Stimulated activated CD8-positive, alpha-beta memory T cell treated with anti-CD3 and anti-CD28 coated beads, Interleukin-2, amount 100 ng/mL, for 1 hour (primary cell): ENCODE measurements at places on chromosomes 2 and 18.

- no peak for DNase-seq
Observed at GRCh38 chr2:171056307-171056706, 104.4 kb downstream of the TLK1 start.

DNA sequence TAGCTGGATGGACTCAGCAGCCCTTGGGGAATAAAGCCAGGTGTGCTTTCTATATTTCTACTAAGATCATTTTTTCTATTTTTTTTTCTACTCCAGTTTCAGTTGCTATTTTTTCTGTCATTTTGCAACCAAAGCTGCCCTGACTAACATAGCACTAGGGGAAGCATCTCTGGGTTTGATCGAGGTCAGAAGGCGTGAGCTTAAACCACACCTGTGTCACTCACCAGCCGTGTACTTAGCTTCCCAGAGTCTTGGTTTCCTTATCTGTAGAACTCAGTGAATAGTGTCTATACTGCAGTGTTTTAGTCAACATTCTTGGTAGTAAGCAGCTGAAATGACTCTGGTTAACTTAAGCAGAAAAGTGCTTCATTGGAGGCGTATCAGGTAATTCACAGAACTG lies 489.6 kb upstream of the SPRED2 start:
- no peak for DNase-seq

GRCh38 chr2:208511016-208511415 lies 104.4 kb downstream of the PTH2R start:
- DNase-seq = no peak

DNA sequence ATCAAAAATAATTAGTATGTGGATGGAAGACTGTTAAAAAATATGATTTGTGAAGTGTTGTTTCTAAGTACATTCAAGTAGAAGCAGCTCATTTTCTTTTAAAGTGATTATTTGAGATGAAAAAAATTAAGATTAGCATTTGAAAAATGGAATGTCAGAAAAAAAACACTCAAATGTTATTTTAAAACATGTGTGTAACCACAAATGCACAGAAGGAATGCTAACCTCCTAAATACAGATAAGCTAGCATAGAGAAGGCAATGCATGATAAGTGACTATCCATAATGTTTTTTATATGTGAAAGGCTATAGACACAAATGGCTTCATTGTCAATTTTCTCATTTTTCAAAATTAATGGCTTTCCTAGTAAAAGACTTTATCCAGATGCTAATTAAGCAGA lies 198.9 kb downstream of the NYAP2 start:
- DNase-seq = no peak

GRCh38 chr2:165757906-165758675 lies 36.0 kb downstream of the GALNT3 start:
- no peak for DNase-seq

DNA sequence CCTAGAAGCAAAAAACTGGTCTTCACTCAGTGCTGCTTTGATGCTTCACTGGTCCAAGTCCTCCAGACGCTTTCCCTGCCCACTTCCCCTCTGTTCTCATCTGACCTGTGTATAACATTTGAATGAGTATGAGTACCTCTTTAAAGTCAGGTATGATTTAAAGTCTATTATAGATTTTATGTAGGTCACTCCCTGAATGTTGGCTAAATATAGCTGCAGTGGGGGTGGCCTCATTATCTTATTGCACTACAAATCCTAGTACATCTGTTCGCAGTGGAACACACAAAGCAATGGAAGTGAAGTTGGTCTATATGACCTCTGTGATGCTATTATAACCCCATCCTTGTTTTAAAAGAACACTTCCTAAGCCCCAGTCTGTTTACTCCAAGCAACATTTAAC lies 33.2 kb downstream of the ARHGEF33 start:
- no peak for DNase-seq

DNA sequence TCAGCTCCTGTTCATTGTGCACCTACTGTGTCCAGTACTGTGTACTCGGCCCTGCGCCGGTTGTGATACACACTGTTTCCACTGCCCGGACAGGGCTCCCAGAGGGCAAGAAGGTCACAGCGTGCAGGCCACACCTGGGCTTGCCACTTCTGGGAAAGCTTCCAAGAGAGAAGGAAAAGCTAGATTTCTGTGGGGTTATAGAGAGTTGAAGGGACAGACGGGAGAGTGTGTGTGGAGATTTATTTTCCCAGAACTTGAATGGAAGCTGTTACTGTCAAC lies 3.8 kb upstream of the CNDP1 start:
- DNase-seq = no peak

DNA sequence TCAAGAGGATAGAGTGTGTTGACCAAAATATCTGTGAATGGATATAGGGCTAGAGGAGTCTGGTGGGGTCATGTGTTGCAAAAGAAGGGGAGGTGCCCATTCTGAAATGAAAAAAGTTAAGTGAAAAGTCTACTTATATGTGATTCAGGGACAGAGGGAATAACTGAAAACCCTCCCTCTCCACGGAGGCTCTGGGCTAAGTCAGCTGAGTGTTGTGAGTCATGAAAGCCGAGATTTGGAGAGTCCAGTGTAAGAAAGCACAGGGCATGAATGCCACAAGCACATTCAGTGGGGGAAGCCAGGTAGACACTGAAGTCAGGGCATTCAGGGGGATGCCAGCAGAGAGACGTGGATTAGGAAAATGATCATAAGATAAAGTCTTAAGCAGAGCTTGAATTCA lies 871.9 kb downstream of the TSN start:
- no peak for DNase-seq

GRCh38 chr18:3595369-3596273 lies 145.6 kb downstream of the TGIF1 start:
- DNase-seq = no peak

DNA sequence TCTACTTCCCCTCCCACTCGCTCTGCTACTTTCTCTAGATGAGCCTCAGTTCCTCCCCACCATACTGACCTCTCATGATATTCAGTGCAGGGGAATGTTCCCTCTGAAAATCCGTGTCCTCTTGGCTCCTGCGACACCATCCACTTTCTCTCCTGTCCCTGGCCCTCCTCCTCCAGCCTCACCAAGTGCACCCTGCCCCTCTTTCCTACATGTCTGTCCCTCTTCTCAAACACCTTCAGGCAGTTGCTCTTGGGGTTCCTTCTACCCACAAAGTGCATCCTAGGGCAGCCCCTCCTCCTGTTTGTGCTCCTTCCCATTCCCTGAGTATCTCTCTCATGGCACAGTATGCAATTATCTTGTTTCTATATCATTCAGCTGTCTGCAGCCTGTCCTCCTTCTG lies 246.4 kb upstream of the RAB6C start:
- DNase-seq = no peak

- DNase-seq = no peak
Observed at GRCh38 chr2:17630089-17630488, 89.6 kb downstream of the VSNL1 start.

DNA sequence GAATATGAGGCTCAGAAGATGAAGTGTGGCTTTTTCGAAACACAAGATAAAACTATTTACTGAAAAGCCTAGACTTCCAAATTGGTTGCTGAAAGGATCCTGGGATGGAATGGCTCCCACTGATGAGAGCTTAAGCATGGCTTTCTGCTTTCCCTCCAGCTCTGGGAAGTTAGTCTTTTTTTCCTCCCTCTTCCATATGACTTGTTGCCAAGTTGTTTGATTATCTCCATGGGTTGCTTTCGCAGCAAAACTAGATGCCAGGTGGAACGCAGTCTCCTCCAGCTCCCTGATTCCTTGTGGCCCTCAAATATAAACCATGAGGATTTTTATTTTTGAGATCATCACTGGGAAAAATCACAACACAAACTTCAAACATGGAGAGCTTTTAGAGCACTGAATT lies 276.5 kb downstream of the LRRTM1 start:
- no peak for DNase-seq

GRCh38 chr2:84214455-84214854 lies 244.6 kb downstream of the SUCLG1 start:
- no peak for DNase-seq

DNA sequence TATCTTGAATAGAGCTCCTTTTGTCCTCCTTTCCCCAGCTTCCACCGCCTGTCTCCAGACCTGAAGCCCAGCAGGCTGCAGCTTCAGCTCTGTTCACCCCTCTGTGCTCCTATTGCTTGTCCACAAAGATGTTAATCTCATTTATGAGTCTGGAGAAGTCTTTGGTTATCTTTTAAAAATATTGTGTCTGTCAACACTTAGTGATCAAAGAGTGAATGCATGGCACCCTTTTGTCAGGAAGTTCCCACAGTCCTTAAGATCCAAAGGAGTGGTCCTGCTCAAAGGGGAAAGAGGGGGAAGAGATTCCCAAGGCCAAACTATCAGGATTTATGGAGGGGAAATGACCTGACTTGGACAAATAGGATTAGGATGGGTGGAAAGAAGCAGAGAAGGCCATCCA lies 118.9 kb downstream of the ACAA2 start:
- DNase-seq = no peak

DNA sequence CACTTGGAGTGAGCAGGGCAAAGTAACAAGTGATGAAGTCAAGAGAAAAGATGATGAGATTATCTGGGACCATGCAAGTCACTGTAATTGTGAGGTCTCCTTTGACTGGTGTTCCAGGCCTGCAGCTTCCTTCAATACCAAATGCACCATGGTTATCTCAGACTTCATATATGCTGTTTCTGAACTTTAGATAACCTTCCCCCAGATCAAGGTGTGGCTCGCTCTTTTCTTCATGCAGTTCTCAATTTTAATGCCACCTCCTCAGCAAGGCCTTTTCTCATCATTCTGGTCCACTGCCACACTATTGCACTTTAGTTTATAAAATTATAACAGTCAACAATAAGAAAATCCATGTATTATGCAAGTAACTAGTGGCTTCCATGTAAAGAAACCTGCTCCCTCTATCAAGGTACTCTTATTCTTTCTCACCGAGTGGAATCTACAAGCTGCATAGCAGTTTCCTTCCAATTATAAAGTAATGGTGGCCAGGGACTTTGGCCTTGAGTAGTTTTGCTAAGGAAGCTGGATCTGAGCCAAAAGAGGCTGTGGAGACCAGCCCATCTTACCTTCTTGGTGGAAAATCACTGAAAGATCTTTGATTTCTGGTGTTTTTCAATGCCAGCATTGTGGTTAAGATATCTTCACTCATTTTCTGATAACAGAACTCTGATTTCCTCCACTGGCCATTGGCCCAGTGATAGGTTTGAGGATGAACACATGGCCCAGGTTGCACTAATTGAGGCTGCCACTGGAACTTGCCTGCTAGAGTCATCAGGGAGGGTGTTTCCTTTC lies 113.6 kb downstream of the KCNE4 start:
- no peak for DNase-seq

- DNase-seq = no peak
Observed at GRCh38 chr18:63869851-63870250, 17.7 kb upstream of the SERPINB2 start.

GRCh38 chr18:74422541-74422940 lies 34.6 kb downstream of the DIPK1C start:
- no peak for DNase-seq

GRCh38 chr18:26630596-26630995 lies 82.2 kb upstream of the KCTD1 start:
- no peak for DNase-seq

DNA sequence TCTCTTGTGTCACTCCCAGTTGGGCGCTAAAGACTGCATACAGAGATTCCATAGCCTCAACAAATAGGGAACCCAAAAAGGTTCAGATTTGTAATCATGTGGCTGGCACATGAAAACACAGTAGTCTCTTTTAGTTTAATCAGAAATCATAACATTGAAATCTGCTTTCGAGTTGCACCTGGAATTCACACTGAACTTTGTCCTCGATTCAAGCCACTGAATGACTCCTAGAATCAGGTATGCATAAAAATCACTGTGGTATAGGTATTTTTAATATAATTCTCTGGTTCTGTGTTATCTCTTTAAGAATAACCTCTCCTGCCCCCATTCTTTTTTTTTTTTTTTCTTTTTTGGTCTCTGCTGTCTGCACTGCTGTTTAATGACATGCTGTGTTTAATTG lies 150.2 kb downstream of the KCNH7 start:
- DNase-seq = no peak

GRCh38 chr2:79717364-79718007 lies 204.6 kb downstream of the CTNNA2 start:
- no peak for DNase-seq

DNA sequence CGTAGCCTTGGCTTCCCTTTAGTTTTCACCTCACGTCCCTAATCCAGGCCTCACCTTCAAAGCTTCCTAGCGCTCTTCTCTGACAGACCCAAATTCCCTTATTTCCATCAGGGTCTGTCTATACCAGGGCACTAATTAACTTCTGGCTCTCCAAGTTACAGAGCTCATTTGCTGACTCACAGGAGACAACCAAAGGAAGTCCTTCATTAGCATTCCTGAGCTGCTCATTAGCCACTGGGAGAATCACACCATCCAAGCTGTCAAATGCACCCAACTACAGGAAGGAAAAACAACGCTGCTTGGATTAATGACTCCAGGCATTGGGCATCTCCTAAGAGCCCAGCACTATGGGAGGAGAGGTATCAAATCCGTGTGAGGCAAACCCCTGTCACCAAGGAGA lies 109.8 kb upstream of the ALK start:
- DNase-seq = no peak

GRCh38 chr18:332721-333510 lies 65.1 kb upstream of the THOC1 start:
- DNase-seq = no peak

- DNase-seq = no peak
Observed at GRCh38 chr2:215536510-215536909, 100.6 kb upstream of the FN1 start.

GRCh38 chr2:207632575-207633493 lies 7.6 kb upstream of the METTL21A start:
- no peak for DNase-seq

DNA sequence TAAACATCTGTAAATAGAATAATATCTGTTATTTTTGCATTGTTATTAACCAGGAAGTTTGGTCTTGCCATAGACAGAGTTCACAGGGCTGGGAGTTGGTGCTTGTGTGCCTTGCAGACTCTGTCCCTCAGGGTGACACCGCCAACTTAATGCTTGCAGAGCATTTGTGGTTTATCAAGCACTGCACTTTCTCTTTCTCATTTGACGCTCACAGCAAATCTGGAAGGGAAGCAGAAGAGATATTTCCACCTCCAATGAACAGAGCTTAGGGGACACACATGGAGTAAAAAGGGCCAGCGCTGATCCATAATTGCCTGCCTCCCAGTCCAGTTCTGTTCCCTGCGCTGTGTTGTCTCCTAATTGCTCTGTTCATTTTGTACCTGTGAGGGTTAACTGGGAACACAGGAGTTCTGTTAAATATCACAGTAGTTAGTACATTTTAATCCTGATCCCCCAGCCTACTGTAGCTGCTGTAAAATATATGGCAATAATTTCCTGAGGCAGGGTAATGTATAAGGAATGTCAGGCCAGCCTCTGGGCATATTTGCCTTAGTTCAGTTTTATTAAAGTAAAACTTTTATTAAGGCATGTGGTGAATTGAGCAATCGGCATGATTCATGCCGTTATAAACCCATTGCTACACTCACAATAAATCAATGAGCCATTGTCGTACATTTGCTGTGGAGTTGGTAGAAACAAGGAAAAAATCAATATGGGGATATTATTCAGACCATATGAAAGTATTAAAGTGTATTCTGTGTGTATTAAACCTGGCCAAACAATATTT lies 182.5 kb upstream of the OSR1 start:
- DNase-seq = no peak

DNA sequence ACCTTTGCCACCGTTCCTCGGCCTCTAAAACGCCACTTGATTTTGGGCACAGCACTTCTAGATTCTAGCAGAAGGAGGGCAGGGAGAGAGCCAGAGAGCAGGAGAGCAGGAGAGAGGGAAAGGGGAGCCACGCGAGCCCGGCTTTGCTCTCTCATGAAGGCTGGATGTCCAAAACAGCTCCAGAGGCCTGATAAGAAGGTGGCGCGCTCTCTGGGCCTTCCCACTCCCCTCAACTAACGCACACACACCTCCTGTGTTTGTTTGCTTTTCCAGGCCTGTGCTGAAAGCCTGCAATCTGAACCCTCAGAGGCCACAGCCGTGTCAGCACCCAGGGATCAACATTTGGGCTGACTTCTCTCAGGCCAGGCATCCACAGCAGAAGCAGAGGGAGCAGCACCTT lies 184.8 kb upstream of the SOX11 start:
- no peak for DNase-seq
